Uterus (tissue), 4 donors: ENCODE measurements at places on chromosomes 1 and 21. TPM values are rescaled to one million over a fixed set of nuclear protein-coding genes. Genes with fewer than 3 reads are reported as not detected.

Gene VWA5B1
- not detected for total RNA-seq

GRCh38 chr1:171802207-171802606, 20.7 kb downstream of the METTL13 start:
- no peak for DNase-seq

DNA sequence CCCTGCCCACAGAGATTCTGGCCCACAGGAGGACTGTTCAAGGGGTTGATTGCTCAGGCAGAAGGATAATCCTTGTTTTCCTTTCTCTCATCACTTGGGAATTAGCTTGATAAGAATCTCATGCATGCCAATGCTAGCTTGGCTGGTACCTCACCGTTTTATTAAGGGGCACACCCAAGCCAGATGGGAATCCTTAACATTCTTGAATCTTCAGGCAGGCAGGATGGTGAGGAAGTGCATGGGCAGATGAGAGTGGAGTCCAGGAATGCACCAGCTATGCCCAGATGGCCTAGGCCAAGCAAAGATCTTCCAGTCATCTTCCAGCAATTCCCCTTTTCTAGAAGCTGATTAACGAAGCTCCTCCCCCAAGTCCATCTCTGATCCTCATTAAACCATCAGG, 4.1 kb upstream of the LCE7A start:
- DNase-seq = no peak

DNA sequence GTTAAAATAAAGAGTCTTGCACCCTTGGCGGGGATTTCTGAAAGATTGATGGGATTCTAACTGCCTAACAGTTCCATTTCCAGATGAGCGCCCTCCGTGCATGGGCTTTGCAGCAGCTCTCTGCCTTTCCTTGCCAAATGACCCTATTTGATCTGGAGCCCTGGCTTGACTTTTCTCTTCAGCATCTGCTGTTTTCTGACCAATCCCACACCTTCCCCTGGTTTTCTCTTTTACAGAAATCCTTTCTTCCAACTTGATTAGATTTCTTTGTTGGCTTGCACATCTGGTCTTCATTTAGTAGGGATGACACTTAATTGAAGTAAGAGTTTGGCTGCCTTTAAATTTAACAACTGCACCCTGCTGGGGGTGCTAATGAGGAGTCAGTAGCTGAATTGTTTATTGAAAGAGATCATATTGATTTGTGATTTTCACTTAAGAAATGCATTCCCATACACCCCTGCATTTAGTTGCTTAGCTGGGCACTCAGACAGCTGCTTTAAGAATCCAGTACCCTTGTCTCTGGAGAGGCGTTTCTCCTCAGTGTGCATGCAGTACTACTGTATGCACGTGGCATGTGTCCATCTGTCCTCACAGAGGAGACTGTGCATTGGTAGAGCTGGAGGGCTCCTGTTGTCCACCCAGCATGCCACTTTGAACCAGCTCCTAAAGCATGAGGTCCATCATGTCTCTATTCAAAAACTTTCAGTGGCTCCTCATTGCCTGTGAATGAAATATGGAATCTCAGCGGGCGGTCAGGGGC, 99.7 kb downstream of the NOS1AP start:
- DNase-seq = no peak

DNA sequence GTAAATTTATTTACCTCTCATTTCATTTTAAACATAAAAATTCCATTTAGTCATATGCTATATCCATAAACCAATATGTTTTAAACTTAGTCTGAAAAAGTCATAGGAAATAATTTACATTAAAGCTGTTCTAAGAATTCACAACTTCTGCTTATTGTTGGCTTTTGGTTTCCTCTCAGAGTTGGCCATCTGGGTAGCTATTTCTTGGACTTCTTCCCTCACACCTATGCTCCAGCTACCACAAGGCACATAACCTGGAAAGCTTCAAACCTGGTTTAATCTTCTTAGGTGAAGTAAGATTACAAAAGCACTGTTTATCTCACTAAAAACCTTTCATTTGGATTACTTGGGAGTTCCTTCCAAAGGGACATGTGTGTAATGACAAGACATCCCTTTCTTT, 29.8 kb downstream of the RBM11 start:
- no peak for DNase-seq

GRCh38 chr1:7172804-7173203, 387.6 kb downstream of the CAMTA1 start:
- no peak for DNase-seq

DNA sequence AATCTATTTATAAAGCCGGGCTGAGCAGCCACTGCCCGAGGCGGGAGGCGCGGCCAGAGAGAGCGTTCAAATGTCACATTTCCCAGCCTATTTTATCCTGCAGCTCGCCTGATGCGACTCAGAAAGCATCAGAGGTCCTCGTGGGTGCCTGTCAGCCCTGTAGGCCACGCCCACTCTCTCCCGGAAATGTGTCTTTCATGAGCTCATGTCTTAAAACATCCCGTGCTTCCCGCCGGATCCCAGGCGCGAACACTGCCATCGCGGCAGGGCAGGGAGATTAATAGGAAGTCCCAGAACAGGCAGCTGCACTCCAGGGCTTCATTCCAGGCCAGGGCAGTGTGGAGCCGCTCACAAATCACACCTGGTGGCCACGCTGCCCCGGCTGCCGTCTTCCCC, 117.5 kb downstream of the PRDM16 start:
- peak; percentile 62 for DNase-seq

GRCh38 chr1:79197421-79197820, 190.9 kb upstream of the ADGRL4 start:
- DNase-seq = no peak

Gene RGS8
- total RNA-seq = not detected

- DNase-seq = no peak
Observed at GRCh38 chr1:31040038-31040437, 25.5 kb downstream of the PUM1 start.

DNA sequence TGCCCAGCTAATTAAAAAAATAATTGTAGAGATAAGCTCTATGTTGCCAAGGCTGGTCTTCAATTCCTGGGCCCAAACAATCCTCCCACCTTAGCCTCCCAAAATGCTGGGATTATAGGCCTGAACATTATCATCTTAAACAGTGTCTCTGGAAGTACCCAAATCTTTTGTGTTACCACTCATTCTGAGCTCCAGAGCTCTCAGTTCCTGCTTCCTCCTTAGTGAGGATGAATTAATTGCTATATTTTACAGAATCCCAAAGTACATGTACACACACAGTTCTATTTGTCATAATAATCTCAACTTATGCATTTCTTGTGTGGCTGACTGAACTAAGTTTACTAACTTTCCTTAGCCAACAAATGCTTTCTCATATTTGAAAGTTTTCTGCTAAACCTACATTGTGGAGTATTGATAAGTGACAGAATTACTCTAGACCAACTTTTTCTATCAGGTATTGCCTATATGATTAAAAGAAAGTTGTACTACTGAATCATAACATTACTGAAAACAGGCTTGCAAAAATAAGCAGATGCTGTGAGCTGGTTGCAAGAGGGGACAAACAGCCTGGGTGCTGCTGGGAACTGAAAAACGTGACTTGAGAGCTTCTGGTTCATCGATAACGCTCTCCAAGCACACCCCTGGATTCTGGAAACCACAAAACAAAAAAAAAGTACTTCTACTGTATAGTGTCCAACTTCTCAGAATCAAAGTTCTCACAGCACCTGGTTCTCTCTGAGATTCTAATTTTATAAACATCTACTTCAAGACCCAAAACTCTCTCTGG, 15.3 kb downstream of the VAV3 start:
- DNase-seq = no peak

DNA sequence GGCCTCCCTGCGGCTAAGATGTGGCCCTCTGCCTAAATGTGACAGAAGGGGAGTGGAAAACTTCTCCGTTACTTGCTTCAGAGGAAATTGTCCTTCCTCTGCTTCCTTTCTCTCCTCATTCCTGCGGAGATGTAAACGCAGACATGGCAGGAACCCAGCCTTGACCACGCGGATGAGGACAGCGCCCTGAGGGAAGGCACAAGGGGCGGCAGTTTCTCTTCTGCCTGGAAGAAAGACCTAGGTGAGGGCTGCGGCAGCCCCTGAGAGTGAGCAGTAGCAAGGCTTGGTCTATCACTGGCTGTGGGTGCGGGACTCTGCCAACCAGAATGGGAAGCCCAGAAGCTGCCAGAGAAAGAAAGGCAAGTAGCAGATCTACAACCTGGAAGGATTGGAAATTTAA, 14.0 kb upstream of the CTPS1 start:
- no peak for DNase-seq

- DNase-seq = no peak
Observed at GRCh38 chr1:8722366-8722765, 95.1 kb downstream of the RERE start.

DNA sequence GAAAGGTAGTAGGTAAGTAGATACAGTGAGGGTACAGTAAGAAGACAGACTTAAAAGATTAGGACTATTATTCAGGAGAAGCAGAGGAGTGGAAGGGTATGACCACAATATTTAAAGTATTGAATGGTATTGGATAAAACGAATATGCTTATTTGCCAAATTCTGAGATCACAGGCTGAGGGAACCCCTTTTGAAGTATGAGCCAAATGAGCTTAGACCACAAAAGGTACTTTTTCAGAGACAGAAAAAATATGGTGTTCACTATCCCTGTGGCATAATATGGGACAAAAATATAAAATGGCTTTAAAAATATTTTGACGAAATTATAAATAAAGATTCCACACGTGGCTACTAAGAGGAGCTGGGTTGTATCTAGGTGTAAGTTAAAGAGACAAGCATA, 880 bp upstream of the MTF2 start:
- no peak for DNase-seq

DNA sequence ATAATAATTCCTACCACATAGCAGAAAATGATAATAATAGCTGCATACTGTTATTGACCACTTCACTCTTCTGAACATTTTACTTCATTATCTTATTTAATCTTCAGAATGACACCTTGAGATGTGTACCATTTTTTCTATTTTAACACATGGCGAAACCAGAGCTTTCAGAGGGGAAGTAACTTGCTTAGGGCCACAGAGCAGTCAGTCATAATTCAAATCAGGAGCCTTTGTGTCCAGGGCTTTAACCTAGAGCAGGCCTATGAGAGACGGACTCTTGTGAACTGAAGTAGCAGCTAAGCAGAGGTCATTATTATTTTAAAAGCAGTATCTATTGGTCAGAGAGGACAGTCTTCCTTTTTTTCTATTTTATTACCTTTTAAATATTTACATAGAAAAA, 114.0 kb downstream of the ROR1 start:
- DNase-seq = no peak

Gene RAVER2
- 16.1 TPM for total RNA-seq

GRCh38 chr21:15992171-15992570, 262.4 kb downstream of the USP25 start:
- DNase-seq = no peak

- DNase-seq = no peak
Observed at GRCh38 chr1:232292239-232292638, 337.7 kb downstream of the SIPA1L2 start.

DNA sequence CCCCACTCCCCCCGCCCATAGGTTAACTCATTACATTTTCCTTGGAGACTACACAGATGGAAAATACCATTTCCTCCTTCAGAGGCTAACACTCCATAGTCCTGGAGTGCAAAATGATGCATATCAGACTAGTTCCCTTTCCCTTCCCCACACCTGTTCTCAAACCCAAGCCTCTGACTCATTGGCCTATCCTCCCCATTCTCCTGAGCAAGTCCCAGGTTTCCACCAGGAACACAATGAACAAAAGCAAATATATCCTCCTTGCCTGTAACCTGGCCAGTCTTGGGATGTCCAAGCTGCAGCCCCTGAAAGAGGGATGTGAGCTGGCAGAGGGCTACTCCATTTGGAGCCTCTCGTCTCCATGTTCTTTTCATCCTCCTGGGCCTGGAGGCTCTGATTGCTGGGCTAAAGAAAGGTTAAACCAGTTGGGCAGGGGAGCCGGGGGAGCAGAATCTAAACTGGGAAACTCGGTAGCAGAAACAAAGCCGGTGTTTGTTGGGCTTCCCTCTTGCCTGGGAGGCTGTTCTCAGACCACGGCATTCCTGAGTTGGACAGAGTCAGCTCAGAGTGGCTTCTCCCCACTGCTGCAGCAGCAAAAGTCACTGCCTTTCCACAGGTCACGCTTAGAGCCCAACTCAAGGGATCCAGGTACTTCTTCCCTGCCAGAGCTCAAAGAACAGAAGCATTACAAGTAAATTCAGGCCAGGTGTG, 13.9 kb downstream of the SSR2 start:
- DNase-seq = no peak

Gene TMPRSS2
- 0.26 TPM for total RNA-seq

GRCh38 chr1:156858959-156859522, at the start of gene INSRR:
INSRR (minus strand) TSS chr1:156859117; CDS start chr1:156858621, 496 bp downstream.
- no peak for DNase-seq

Gene CLDN19
- total RNA-seq = 0.28 TPM

Gene ERG
- 42.8 TPM for total RNA-seq

Gene STUM
- total RNA-seq = 0.88 TPM

DNA sequence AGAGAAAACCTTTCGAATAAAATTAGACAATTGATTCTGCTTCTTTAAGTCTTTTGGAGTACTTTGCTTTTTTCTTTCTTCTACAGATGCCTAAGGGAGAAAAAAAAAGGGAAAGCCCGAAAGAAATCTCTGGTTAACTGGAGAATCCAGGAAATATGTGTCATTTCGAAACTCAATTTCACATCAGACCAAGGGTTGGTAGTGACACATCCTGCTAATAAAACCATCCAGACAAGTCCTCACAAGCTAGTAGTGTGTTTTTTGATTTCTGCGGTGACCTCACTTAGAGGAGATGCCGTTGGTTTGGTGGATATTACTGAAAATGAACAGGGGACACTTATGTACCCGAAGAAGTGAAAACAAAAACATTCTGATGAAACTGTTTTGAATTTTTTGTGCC, 726.5 kb upstream of the ADAMTS5 start:
- no peak for DNase-seq

- DNase-seq = no peak
Observed at GRCh38 chr21:43864313-43864961, 586 bp upstream of the AGPAT3 start.

Gene LRRN2
- 5.5 TPM for total RNA-seq

GRCh38 chr1:170680428-170680827, 16.5 kb downstream of the PRRX1 start:
- DNase-seq = no peak

Gene SPRR3
- total RNA-seq = not detected

Gene HENMT1
- total RNA-seq = 3.2 TPM

Gene GPR153
- 7.7 TPM for total RNA-seq

DNA sequence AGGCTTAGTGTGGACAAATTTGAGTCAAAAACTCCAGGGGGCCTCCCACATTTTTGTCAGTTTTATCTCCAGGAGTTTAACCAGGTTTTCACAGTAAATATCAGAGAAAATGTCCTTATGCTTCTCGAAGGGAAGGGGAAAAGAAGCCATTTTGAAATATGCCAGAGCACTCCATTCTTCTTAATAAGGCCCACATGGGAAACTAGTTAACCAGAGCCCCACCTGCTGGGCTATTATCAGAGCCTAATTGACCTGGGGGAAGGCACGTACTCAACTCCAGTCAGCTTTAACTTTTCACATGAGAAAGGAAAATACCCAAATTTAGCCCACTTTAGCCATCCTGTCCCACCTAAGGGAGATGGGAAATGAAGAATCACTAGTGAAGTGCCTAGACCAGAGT, 296.3 kb downstream of the PTBP2 start:
- DNase-seq = no peak
